Caco-2 (cell line): ENCODE measurements at places on chromosomes 5 and 9.

DNA sequence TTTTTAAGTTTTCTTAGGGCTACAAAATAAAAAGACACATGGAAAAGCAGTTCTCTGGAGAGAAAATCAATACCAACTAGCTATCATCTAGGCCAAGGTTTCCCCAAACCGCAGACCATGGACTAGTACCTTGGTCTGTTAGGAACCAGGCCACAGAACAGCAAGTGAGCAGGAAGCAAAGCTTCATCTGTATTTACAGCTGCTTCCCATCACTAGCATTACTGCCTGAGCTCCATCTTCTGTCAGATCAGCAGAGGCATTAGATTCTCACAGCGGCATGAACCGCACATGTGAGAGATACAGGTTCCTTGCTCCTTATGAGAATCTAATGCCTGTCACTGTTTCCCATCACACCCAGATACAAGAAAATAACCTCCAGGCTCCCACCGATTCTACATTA is 1907.6 kb upstream of the ACO1 start:
- DNase-seq: no peak

- no peak for DNase-seq
Measured at GRCh38 chr5:112238473-112238872, 180.6 kb downstream of the EPB41L4A start.

DNA sequence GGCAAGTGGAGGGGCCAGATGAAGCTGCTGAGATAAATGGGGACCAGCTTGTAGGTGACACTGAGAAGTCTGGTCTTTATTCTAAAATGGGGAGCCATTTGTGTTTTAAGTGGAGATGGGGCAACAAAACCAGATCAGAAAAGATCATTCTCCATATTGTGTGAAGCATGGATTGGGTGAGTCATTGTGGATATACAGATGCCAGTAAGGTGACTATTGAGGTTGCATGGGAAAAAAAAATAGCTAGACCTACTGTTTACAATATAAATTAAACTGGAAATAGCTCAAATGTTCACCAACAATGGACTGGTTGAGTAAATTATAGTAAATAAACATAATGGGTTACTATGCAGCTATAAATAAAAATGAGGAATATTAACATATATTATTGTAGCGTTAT is 5.4 kb upstream of the MAP1B start:
- no peak for DNase-seq

DNA sequence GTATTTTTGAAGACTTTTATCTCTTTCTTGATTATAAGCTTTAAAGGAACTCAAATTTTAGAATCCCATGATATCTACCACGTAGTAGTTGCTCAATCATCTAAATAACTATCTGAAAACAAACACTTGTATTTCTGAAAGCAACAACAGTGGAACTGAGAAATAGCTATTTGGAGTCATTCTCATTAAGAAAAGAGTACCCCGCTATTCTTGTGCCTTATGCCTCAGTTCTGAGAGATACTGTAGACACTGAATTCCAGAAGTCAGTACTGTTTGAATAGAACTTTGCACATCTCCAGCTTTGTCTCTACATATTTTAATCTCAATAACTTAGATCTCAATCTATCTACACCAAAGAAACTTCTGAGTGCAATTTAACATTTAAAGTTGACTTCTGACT is 11.4 kb downstream of the CHD1 start:
- no peak for DNase-seq

- DNase-seq: no peak
Measured at GRCh38 chr9:134408389-134408788, 82.1 kb downstream of the RXRA start.

- no peak for DNase-seq
Measured at GRCh38 chr9:92173318-92173717, 58.1 kb upstream of the SPTLC1 start.

DNA sequence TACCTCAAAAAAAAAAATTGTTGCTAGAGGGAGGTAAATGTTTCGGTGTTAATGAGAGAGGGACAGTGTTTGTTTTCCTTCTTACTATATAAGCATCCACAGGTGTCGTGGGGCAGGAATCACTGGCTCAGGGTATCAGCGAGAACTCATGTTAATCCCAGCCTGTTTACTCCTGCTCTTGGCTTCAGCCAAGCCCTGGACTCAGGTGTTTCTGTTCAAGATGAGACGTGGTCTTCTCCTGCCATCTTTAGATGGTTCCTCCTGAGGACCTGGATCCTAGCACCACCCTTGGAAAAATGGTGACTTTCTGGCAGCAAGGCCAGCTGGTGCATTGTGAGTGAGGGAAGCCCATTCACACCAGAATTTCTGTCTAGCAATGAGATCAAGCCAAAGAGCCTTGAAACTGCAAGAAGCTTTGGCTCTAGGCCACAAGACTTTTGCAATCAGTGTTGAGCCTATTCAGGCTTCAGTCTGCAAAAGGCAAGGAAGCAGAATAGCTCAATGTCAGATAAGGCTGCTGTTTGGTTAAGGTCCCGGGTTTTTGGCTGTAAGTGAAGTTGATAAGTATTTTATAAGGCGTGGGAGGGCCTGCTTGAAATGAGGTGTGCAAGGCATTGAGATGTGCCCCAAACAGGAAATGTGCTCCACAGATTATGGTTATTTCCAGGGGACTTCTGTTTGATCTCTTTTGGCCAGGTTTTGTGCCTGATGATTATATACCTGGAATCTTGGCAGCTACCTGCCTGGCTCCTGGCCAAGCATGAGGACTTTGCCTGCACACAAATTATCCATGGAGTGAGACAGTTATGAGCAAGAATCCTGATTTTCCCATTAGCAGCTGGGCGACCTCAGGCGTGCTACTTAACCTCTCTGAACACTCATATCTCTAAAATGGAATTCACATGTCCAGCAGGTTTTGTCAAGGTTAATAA is 99.8 kb downstream of the TENT4A start:
- no peak for DNase-seq
